ENCODE measurements at places on chromosomes 16 and 17.

DNA sequence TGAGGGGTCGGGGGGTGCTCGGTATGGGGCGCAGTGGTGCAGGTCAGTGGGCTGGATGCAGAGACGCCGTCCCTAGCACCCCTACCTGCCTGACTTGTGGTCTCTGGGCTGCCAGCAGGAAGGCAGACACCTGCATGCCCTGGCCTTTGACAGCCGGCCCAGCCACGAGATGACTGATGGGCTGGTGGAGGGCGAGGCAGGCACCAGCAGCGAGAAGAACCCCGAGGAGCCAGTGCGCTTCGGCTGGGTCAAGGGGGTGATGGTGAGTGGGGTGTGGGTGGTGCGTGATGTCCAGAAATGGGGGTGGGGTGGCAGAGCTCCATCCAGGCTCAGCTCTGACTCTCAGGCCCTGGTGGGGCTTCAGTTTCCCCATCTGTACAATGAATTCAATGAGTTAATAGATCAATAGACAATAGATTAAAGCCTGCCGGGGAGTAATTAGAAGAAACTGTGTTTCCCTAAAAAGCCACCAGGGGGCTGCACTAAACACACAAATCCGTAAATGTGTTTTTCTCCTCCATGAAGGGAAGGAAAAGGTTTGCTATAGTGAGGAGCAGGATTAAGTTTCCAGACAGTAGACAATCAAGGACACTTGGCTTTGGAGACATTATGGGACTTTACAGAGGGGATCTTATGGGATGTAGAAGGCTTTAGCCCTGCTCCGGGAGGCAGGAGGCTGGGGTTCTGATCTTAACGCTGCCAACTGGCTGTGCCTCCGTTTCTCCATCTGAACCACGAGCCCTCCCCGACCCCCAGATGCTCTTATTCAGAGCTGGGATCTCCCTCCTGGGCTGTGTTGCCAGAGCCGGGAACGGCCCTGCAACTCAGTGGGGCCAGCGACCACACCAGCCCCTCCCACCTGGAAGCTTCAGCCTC is 2.2 kb downstream of the SLC12A3 start:
- no peak for DNase-seq

- DNase-seq = no peak
These were observed 19.6 kb downstream of the ENGASE start for GRCh38 chr17:79094261-79094660.

- DNase-seq = peak; percentile 81
These were observed at the start of the genes LRRC46 and MRPL10 for GRCh38 chr17:47831003-47831933. Gene LRRC46 (plus strand): TSS chr17:47831670. CDS start chr17:47831990, 320 bp downstream. Gene MRPL10 (minus strand): TSS chr17:47831541. CDS start chr17:47831511, 30 bp downstream.

- DNase-seq = no peak
These were observed 15.0 kb upstream of the TAC4 start for GRCh38 chr17:49862781-49863331.

DNA sequence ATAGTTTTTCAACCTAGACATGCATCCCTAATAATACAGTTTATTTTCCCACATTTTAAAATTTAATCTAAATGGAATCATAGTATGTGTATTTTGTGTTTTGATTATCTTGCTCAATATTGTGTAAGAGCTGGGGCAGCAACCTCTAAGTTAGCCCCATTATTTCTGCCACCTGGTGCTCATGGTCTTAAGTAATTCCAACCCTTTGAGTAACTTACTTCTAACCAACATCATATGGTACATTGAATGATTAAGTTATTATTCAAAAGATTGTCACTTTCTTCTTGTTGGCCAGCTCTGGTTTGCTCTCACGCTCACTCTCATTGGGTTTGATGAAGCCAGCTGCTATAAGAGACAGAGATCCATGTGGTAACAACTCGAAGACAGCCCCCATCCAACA is 3.9 kb upstream of the KRTAP4-3 start:
- no peak for DNase-seq

GRCh38 chr17:46141645-46142044 is 51.6 kb downstream of the KANSL1 start:
- DNase-seq = no peak

DNA sequence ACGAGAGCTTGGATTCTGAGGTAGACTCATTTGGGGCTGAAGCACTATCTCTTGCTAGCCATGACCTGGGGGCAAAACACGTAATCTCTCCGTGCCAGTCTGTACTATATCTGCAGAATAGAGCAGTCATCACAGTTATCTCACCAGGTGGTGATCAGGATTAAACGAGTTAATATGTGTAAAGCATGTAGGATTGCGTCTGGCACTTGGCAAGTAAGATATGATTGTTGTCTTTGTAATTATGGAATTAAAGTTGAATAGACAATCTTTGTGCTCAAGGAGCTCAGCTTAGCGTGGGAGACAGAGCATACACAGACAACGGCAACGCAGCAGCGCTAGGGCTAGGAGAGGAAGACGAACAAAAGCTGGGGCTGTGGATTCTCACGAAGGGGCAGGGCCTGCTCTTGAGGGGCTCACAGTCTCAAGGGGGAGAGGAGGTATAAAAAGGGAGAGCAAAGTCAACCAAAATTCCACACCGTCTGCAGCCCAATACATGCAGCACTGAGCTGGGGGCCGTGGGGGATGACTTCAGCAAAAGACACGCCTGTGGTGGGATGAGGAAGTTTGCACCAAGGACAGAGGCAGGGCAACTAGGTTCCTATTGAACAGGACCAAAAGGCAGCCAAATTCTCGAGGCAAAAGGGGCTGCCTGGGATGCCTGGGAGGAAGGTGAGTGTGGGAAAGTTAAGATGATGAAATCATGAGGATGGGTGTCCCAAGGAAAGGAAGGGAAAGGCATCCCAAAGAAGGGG is 68.6 kb downstream of the SDK2 start:
- no peak for DNase-seq

GRCh38 chr17:81253358-81254131 is 14.4 kb downstream of the NDUFAF8 start:
- no peak for DNase-seq

- no peak for DNase-seq
These were observed 159.8 kb upstream of the NOL11 start for GRCh38 chr17:67557921-67558320.

- no peak for DNase-seq
These were observed 24.0 kb downstream of the TNRC6A start for GRCh38 chr16:24753437-24753836.

DNA sequence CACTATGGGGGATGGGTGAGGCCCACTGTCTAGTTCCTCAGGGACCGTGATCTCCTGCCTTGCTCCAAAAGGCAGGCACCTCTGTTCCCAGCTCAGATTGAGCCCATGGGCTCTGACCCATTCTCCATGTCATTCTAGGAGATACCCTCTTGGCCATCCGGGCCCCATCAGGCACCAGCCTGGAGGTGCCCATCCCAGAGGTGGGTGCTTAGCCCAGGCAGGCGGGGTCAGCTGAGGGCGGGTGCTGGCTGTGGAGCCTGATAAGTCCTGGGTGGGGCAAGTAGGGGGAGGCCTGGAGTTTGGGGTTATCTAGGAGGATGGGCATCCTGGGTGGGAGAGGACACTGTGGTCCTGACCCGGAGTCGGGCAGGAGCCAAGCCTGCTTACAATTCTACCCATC is 2.3 kb downstream of the E2F4 start:
- DNase-seq = no peak

GRCh38 chr16:87006789-87007745 is 310.1 kb downstream of the C16orf95 start:
- DNase-seq = no peak

DNA sequence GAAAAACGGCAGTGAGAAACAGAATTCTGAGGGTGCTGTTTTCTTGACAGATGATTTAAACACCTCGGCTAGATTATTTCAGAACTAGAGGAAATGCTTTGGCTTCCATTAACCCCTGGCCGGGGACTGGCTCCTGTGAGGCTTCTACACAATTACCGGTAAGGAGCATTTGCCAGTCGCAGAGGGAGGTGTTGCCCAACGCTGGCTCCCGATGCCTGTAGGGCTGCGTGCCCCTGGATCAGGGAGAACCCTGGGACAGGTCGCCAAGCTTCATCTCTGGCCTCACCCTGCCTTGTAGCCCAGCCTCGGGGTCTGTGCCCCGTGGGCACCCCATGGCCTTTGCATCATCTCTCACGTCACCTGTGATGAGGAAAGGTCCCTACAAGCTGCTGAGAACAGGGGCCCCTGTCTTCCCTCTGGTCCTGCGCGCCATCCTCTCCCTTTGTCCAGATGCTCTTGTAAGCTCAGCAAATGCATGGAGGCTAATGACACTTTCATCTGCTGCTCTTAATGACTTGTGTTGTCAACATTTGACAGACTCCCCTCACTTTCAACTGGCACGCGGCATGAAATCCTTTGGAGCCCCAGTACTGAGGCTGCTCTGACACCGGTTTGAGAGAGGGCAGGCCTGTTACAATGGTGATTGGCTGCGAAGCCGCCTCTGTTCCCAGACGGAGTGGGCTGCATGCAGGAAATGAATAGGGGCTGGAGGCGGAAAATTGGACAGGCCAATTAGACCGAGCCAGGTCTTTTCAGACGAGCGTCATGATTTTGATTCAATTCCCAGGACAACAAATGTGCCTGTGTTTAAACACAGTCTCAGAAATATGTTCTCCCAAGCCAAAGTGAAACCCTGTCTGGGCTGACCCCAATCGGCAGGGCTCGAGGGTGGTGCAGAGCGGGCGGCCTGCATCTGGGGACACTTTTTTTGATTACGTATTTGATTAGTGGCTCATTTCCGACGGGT is 85.5 kb upstream of the DOC2B start:
- DNase-seq = no peak

DNA sequence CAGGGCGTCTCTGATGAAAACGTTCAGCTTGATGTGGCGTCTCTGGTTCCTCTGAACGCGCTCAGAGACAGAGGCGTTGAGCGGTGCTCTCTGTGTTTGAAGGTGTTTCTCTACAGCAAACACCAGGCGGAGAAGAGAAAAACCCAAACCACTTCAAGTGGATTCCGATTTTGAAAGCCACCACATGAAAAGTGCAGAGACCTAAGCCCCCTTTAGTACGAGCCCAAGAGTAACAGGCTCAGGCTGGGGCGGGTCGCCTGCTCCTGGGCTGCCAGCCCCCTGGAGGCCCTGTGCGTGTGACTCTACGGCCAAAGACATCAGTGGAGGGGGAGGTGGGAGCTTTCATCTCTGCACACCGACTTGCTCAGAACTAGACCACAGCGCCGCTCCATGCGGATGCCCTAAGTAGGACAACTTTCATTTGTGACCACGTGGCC is 328.4 kb downstream of the MAF start:
- peak; percentile 52 for DNase-seq

DNA sequence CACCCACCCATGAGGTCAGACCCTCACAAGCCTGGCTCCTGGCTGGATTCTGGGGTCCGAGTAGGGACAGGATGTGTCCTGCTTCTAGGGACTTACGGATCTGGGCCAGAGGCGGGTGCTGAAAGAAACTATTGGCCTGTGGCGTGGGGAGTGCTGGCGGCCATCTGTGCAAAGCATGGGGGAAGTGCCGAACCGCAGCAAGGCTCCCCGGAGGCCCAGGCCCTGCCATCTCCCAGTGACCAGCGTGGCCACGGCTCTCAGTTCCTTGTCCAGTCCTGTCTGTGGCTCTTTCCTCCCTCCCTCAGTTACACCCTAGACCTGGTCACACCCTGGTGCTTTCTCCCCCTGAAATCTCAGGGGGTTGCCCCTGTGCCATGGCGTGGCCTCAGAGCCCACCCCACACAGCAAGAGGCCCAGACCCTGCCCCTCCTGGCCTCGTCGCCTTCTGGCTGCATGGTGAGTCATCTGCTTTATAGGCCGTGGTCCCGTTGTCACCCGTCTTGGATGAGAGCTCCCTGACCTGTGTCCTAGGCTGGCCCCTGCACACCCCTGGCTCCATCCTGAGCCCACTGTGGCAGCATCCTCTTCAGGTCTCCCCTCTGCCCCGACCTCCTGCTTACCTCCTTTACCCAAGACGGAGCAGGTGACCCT is 54.5 kb downstream of the PRMT7 start:
- DNase-seq = no peak

DNA sequence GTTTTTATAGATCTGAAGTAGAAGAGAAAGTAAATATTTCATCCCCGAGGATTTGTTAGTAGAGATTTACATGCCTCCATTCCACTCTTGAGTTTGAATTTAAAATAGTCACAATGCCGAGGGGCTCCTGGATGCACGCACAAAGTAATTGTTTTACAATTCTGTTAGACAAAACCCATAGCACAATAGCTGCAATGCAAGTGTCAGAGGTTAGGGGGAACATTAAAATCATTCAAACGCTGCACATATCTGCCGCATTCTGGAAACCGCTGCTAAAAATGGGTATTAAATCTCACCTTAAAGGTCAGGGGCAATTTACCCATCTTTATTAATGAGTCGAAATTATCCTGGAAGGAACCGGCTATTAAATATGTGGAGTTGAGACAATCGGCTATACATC is 528.5 kb upstream of the HSBP1 start:
- DNase-seq = no peak

- DNase-seq = no peak
These were observed 269.2 kb upstream of the SALL1 start for GRCh38 chr16:51420247-51420646.

- no peak for DNase-seq
These were observed 63.5 kb downstream of the PRKCA start for GRCh38 chr17:66365903-66366302.
